ENCODE measurements at places on chromosomes 6 and 20.

GRCh38 chr6:87483929-87484328, 11.2 kb downstream of the SLC35A1 start:
- peak; percentile 50 for DNase-seq

DNA sequence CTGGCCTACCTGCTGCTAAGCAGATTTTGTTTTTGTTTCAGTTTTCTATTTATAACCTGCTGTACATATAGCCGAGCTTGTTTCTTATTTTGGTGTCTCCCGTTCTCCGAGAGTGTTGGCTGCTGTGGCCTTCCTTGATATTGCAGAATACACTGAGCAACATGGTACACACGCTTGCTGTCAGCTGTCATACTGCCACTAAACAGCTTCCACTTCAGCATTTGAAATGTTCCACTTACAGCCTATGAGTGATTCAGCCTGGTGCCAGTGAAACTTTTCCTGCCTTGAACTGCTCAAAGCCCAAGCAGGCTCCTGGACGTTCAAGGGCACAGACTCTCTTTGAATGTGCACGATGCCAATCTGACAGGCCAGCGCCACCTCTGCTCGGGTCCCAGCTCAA, 87.1 kb downstream of the PSMG4 start:
- DNase-seq: no peak

- DNase-seq: no peak
Measured at GRCh38 chr6:5541751-5542432, 280.6 kb downstream of the FARS2 start.

- DNase-seq: no peak
Measured at GRCh38 chr6:88561034-88561953, 395.1 kb upstream of the CNR1 start.

DNA sequence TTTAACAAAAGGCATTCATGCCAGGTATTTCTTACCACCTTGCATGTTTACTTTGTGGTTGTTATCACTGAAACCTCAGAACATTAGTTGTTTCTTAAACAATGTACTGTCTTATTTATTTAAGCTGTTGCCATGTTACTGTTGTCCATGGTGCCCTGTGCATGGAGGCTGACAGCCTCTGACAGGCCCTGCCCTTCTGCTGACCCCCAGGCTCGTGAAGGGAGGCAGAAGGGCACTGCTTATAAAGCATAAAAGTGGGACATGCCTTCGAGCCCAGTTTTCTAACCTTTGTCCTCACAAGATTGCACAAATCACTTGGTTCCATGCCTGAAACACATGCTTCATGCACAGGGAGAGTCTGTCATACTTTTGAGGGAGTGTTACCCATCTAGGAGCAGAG, 46.7 kb upstream of the CLIC5 start:
- no peak for DNase-seq

DNA sequence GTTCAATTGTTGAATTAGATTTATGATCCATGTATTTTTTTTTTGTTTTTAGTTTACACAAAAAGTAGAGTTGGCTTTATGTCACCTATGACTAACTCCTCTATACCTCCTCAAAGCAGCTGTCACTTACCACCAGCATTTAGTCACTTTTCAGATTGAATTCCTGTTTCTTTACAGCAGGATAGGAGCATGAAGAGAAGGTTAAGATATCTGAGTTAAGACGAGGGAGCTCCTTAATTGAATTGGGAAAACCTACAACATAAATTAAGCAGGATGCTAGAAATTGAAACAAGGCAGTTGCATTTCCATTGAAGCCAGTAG, 237.2 kb downstream of the FARS2 start:
- DNase-seq: no peak

GRCh38 chr6:77652739-77653138, at the start of gene MEI4:
MEI4 (plus strand) TSS chr6:77653039; CDS start chr6:77690672, 37,633 bp downstream.
- no peak for DNase-seq

GRCh38 chr6:38320358-38320757, 319.4 kb downstream of the BTBD9 start:
- DNase-seq: no peak

GRCh38 chr6:37059344-37060194, 54.1 kb downstream of the FGD2 start:
- peak; percentile 79 for DNase-seq

DNA sequence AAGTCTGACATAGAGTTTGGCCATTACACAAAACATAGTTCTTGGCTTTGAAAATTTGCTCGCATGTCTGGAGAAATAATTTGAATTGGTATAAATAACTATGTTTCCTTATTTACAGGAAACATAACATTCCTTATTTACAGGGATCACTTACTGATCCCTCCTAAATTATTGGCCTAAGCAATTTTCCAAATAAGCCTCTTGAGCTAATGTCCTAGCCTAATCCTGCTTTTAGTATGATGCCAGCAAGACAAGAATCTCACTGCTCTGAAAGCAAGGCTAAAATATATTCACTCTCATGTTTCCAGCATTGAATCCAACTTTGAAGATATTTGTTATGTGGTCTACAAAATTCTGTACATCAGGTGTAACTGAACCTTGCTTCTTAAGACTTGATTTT, 4.1 kb upstream of the TBC1D32 start:
- DNase-seq: no peak

GRCh38 chr20:1434571-1435336, 31.9 kb downstream of the NSFL1C start:
- no peak for DNase-seq

GRCh38 chr6:158835616-158836221, 16.6 kb upstream of the EZR start:
- no peak for DNase-seq

DNA sequence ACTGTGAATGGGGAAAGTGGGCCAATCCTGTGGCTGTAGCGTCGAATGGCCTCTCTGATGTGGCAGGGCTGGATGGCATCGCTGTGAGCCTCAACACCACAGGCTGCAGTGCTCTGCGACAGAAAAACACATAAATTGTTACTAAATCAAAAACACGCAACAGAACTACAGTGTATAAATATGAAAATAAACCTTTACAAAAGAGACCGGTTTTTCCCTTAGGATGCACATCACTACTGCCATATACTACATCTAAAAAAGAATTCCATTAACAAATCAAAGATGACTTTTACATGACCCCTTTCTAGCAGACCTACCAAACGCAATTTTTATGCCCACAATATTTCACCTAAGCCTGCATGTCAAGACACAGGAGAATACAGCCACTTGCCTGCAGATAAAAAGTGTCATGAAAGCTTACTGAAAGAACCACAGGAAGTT, 395.5 kb upstream of the RUNX2 start:
- no peak for DNase-seq

DNA sequence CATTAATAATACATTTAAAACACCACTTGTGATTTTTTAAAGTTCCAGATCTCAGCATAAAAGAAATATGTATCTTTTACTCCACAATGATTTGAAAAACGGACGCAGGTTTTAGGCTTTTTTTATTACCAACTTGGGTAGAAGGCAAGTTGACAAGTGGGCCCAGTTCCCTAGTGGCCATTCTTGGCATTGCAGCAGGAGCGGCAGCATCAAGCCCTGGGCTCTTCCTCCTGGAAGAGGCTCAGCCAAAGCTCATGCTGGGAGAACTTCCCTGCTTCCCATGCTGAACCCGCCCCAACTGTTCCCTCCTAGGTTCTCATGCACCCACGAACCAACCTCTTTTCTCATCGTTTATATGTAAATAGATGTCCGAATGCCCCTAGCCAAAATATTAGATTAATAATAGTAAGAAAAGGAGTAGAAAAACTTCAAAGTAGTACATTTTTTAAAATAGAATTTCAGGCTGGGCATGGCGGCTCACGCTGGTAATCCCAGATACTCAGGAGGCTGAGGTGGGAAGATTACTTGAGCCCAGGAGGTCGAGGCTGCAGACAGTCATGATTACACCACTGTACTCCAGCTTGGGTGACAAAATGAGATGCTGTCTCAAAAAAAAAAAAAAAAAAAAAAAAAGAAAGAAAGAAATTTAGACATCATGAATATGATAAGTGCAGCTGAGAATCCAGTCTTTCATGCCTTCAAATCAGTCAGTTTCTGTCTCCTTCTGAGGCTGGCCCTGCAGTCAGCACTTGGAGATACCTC, 18.2 kb upstream of the MYB start:
- DNase-seq: peak; percentile 92

DNA sequence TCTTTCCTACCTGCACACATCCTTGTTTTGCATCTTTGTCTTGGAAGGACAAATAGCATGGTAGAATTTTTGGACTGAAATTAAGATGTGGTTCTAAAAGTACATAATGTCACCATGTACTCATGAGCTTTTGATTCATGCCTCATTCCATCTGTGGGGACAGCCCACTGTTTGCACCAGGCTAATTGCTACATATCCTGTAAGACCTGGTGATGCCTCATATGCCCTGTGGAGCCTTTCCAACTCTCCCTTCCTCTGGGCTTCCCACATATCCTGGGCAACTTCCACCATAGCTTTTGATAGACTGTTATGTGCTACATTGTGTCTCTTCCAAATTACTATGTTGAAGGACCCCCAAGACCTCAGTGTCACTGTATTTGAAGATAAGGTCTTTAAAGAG, 213.6 kb upstream of the PREP start:
- no peak for DNase-seq

DNA sequence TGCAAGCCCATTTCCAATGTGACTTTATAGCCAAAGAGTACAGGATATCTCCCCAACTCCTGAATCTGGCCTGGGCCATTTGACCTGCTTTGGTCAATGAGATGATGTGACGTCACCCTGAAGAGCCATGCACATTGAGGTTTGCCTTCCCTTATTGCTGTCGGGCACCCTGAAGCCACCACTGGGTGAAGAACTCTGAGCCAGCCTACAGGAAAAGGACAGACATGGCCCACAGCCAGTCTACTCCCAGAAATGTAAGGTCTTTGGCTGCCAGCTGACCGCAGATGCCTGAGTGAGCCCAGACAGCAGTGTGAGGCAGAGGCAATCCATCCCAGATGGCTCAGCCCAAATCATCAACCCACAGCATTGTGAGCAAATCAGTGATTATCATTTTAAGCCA, 3.7 kb upstream of the SYNDIG1 start:
- no peak for DNase-seq

DNA sequence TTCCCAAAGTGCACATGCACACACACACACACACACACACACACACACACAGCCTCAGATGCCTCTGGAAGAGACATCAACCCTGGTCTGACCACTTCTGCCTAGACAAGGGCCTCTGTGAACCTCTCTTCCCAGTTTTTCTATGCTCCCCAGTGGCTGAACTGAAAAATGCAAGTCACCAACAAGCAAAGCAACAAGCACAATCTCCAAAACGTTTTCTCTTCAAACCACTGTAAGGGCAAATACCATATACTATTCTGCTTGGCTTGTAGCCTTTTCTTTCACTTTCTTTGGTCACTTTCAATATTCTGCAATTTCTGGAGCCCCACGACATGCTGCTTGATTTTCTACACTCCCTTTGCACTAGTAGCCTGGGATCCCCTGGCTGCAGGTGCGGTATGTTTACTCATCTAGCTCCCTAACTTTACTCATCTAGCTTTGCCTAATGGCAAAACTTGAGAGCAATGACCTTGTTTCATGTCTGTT, 121.4 kb upstream of the DST start:
- DNase-seq: peak; percentile 52

DNA sequence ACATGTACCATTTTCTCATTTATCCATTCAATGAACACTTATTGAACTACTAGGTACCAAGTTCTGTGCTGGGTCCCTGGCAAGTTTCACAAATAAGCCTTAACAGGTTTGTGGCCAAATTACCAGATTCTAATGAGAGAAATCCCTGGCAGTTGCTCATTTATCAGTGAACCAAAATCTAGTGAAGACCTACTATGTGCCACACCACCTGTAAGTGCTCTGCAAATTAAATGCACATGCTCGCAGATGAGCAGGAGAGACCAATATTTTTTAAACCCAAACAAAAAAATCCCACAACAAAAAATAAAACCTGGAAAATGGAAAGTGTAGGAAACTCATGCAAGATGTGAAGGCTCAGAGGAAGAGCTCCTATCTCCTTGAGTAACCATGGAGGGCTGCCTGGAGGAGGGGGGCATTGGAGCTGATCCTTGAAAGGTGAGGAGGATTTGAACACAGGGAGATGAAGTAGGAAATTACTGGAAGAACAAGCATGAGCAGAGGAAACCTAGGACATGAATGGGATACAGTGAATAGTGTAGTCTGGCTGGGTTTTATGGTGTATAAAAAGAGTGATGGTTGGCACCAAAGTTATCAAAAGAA, 48.9 kb downstream of the CDH22 start:
- DNase-seq: no peak

DNA sequence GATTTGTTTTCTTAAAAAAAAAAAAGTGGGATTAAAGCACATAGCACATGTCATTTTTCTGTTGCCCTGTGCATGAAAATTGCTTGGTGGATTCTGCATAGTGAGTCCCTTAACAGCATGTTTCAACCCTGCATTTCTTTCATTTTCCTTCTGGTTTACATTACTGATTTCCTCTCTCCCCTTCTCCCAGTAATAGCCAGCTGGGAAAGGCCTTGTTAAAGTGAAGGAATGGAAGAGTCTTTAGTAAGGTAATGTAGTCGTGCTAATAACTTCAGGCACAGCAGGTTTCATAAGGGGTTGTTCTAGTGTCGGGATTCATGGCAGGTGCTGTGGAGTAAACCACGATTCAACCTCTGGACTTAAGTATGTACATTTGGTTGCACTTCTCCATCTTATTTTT, 202.4 kb downstream of the FARS2 start:
- DNase-seq: no peak

DNA sequence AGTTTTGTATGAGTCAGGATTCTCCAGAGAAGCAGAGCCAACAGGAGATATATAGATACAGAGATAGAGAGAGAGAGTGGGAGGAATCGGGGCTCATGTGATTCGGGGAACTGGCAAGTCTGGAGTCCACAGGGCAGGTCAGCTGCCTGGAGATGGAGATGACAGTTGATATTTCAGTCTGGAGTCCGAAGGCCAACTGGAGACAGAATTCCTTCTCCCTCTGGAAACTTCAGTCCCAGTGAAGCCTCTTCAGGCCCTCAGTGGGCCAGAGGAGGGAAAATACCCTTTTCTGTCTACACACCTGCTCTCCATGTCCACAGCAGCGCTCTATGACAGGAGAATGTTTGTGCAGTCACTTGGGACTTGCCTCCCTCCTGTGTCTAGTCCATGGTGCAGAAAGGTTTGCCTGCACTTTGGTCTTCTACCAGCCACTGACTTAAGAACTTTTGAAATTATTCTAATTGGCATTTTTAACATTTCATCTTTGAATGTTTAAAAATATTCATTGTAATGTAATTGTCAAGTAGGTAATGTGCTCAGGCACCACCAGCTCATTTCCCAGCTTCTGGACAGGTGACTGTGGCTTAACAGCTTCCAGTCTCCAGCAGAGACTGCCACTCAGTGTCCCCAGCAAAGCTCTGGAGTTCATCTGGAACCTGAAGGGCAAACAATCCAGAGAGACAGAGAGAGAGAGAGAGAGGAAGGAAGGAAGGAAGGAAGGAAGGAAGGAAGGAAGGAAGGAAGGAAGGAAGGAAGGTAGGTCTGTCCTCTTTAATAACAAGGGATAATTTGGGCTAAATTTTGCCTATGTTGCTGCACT, 43.8 kb upstream of the AFDN start:
- no peak for DNase-seq
